ENCODE measurements at places on chromosomes 1 and 21.

DNA sequence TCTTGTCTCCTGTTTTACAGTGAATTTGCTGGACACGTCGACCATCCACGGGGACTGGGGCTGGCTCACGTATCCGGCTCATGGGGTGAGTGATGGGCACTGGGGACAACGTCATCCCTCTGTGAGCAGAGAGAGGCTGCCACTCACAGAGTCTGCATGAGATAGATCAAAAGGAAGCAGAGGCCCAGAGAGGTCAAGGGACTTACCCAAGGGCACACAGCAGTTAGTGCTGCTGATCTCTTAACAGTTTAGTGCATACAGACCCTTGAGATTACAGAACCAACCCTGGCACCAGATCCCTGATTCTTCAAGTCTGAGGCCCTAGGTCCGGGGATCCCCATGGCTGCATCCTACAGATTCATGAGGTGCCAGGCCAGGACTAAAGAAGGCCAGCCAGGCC is 6.0 kb downstream of the EPHA8 start:
- no peak for DNase-seq

DNA sequence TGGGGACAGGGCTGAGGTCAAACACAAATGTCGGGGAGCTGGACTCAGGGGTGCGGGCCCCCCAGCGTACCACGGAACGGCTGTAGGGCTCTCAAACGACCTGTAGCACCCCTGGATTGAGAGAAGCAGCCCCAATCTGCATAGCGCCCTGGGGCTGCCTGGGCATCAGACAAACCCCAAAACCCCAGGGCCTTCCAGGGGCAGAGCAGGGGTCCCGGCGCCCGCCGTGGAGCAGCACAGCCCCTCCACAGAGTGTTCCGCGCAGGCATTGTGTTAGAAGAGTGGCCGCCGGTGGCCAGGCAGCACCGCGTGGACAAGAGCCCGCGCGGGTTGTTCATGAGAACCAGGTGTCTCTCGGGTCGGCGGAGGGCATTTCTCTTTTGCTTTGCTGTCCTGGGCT is 64.2 kb upstream of the ARHGEF16 start:
- DNase-seq: no peak

GRCh38 chr1:17696417-17697301 is 58.5 kb upstream of the ACTL8 start:
- peak; percentile 77 for DNase-seq

GRCh38 chr21:45366476-45366875 is 38.5 kb upstream of the COL18A1 start:
- DNase-seq: no peak

- DNase-seq: no peak
Measured at GRCh38 chr1:200337831-200338230, 72.0 kb downstream of the ZNF281 start.

GRCh38 chr1:67052741-67053534 is 1.0 kb downstream of the SLC35D1 start:
- DNase-seq: peak; percentile 39

DNA sequence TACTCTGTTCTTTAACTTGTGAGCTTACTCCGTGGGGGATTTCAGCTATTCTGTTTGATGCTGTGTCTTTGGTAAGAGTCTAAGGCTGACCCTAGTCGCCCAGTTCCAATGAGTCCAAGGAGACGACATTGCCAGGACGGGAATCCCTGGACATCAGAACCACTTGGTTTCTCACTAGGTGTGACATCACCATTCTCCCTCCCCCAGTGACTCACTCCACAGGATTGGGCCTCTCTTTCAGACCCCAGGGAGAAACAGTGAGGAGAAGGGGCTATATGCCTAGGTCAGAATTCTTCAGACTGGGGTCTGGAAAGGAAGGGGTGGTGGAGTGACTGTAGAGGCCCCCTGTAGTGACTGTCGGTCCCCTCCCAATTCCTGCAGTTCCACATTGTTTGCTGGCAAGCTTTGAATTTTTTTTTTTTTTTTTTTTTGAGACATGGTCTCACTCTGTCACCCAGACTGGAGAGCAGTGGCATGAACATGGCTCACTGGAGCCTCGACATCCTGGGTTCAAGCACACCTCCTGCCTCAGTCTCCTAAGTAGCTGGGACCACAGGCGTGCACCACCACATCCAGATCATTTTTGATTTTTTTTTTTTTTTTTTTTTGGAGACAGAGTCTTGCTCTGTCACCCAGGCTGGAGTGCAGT is 21.3 kb downstream of the ALPL start:
- no peak for DNase-seq

DNA sequence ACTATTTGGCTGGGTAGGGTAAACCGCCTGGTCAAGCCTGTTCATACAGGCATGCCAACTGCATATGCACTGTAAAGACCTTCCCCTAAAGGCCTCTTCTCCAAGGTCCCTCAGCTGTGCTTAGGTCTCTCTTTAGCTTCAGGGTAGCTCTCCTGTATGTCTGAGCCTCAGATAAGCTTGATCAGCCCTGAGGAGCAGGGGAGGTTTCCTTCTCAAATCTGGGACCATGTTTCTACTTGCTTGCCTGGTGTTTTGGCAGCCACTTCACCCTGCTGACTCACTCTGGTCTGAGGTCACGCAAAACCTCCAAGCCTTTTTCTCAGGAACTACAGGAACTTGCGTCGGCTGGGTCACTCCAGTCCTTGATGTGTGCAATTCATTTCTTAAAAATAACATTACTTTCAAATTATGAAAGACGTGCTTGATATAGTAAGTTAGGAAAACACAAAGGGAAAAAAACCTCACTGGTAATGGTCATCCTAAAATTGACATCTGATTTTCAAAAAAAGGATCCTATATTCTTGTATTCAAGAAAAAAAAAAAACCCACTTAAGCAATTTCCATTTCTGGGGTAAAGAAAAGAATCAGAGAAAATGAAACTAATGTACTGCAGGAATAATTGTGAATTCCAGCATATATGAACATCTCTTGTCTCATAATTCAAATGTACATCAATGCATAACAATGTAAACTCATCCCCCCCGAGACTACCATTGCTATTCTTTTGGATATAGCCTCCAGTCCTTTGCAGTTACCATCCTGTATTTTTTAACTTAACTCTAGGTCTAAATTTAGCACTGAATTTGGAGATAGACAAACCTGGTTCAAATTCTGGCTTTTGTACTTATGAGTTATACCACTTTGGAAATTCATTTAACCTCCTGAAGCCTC is 24.8 kb upstream of the RNF19B start:
- DNase-seq: peak; percentile 97

- no peak for DNase-seq
Measured at GRCh38 chr1:9120312-9120958, 8.5 kb downstream of the GPR157 start.

DNA sequence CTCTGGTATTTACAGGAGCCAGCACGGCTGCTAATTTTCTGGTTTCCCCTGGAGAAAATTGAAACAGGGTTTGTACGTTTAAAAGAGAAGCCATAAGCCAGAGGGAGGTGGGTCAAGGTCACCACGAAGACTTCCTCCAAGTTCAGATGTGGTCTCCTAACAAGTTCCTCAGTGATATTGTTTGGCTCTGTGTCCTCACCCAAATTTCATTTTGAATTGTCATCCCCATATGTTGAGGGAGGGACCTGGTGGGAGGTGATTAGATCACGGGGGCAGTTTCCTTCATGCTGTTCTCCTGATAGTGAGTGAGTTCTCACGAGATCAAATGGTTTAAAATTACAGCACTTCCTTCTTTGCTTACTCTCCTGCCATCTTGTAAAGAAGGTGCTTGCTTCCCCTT is 295.4 kb upstream of the DAB1 start:
- DNase-seq: no peak

DNA sequence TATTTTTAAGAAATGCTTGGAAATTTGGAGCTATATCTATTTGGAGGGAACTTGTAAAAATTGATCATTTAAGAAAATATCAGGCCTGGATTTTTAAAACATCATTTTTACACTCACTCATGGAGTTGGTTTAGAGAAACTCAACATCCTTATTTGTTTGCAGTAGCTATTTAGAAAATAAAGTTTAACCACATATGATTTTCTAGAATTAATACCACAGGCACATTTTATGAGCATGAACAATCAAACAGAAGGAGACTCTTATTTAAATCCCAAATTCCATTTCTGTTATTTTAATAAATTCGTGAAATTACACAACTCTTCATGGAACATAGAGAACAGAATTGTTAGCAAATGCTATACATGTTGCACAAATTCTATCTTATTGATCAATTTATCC is 3.2 kb downstream of the CDKN2C start:
- DNase-seq: no peak

GRCh38 chr1:17891205-17892110 is 136.3 kb downstream of the ACTL8 start:
- DNase-seq: no peak

GRCh38 chr1:211892577-211892976 is 62.0 kb upstream of the LPGAT1 start:
- DNase-seq: no peak

DNA sequence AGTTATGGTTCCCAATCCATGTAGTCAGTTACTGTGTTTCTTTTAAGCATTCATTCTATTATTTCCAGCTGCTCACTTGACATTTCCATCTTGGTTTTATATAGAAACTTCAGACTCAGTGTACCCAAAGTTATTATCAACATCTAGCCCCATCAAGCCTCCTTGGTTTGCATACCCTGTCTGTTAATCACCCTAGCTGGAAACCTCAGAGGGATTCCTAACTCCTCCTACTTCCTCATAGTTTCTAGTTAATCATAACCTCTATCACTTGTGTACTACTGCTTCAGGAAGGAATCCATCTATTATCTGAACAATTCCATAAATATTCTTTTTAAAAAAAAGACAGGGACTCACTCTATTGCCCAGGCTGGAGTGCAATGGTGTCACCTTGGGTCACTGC is 293.3 kb downstream of the SDCCAG8 start:
- DNase-seq: peak; percentile 45

DNA sequence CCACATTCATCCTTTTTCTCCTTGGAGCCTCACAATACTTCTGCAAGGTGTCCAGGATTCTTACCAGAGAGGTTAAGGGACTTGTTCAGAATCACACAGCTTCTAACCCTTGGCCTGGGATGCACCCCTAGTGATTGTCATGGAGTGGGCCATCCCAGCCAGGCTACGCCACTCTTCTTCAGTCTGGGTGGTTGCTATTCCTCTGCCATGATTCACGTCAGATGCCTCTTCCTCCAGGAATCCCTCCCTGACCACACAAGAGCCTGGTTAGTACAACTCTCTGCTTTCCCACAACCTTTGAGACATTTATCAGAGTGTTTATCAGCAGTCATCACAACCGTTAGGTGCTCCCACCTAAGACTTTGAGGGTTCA is 121.8 kb downstream of the EPHB2 start:
- peak; percentile 34 for DNase-seq

- DNase-seq: no peak
Measured at GRCh38 chr1:37553598-37553926, 531 bp downstream of the SNIP1 start.

GRCh38 chr1:42674214-42674613 is 8.0 kb upstream of the YBX1 start:
- DNase-seq: no peak

DNA sequence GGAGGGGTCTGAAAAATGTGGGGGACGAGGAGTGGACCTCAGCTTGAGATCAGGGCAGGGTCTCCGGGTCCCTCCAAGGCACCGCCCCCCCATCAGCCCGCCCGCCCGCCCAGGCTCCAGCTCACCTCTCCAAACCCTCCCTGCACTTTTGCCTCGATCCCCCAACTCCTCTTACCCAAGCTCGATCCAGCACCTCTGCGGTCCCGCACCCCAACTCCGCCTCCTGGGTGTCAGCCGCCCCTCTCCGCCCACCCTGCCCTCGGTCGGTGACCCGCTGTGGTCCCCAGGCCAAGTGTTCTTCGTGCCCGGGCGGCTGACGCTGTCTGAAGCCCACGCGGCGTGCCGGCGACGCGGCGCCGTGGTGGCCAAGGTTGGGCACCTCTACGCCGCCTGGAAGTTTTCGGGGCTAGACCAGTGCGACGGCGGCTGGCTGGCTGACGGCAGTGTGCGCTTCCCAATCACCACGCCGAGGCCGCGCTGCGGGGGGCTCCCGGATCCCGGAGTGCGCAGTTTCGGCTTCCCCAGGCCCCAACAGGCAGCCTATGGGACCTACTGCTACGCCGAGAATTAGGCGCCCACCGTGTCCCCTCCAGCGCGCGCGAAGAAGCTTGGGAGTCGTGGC is 5.7 kb downstream of the HAPLN2 start:
- no peak for DNase-seq

GRCh38 chr1:7579831-7580804 is 191.0 kb upstream of the VAMP3 start:
- DNase-seq: no peak

DNA sequence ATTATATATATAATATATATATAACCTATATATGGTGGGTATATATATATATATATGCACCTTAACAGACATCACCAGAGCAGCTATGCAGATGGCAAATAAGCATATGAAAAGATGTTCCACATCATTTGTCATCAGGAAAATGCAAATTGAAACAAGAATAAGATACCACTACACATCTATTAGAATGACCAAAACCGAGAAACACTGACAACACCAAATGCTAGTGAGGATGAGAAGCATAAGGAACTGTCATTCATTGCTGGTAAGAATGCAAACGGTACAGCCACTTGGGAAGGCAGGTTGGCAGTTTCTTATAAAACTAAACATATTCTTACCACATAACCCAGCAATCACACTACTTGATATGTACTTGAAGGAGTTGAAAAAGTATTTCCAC is 219.8 kb upstream of the PRMT6 start:
- DNase-seq: no peak

DNA sequence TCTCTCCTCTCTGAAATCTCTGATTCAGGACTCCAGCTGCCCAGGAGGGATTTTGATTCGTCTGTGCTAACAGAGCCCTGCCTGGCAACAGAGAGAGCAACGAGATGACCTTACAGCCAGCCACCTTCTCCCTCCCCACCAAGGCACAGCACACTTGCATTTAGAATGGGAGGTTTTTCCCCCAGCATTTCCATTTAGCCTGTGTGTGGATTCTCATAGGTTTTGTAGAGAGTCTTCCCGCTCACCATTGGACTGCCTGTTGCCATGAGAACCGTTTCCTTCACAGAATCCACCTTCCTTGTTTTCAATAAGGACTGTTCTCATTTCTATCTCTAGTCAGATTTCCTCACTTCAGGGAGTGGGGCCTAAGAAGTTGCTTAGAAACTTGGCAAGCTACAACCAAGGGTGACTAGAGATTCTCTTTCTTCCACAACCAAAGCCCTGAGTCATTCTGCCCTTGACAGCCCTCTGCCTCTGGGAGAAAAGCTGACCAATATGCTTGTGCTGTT is 5.8 kb upstream of the IKBKE start:
- DNase-seq: peak; percentile 92

DNA sequence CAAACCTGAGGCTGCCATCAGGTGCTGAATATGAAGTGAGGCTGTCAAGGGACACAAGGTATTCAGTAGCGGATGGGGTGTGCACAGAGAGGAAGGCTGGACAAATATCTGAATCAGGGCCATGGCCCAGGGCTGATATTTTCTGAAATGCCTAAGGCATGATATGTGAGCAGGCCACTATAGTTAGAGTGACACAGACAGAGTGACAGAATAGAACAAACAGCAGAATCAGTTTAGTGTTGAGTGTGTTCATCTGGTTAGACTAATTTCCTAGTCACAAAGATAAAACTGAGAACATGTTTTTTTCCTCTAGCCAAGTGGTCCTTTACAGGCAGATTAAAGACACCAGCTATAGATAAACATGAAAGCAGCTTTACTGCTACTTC is 3.9 kb downstream of the OVAAL start:
- DNase-seq: no peak

Data from AG10803 (cell line).